ENCODE measurements at places on chromosomes 5 and 9. TPM values are rescaled to one million over a fixed set of nuclear protein-coding genes. Genes with fewer than 3 reads are reported as not detected.
A peak's percentile ranks its signal among the peaks of the same experiment; 100 is the strongest.

OBP2B gene
- not detected for total RNA-seq

ARL14EPL gene
- not detected for total RNA-seq

PLGRKT gene
- 54.4 TPM for total RNA-seq

BHMT gene
- not detected for total RNA-seq

CEL gene
- total RNA-seq, result 2.0 TPM

STC2 gene
- total RNA-seq, result 41.0 TPM

CLTB gene
- 71.5 TPM for total RNA-seq

NUTM2G gene
- total RNA-seq, result not detected

DNA sequence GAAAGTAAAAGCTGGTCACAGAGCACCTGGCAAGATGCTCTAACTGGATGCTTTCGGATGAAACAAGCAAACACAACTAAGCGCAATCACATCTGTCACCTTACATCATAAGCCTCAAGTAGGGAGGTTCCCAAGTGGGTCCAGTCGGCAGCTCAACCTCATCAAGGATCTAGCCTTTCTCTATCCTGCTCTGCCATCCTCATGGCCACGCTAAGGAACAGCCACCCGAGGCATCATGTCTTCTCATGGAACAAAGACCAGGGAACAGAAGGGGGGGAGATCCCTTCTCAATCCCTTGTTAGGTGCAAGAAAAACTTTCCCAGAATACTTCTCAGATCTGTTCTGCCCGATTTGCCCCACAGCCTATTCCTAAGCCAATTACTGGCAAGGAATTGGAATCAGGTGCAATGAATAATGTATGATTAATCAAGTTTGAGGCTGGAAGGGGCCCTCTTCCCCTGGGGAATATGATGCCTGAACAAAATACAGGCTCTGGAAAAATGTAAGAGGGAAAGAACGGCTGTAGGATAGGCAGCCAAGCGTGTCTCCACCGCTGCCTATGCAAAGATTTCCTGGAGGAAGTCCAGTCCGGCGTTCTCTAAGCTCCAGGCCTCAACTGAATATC, 1.3 kb upstream of the HABP4 start:
- no peak for DNase-seq

- no peak for DNase-seq
These were observed 180.9 kb downstream of the CD180 start for GRCh38 chr5:67015541-67016191.

- no peak for DNase-seq
These were observed 126.0 kb downstream of the EGFLAM start for GRCh38 chr5:38384396-38384795.

DNA sequence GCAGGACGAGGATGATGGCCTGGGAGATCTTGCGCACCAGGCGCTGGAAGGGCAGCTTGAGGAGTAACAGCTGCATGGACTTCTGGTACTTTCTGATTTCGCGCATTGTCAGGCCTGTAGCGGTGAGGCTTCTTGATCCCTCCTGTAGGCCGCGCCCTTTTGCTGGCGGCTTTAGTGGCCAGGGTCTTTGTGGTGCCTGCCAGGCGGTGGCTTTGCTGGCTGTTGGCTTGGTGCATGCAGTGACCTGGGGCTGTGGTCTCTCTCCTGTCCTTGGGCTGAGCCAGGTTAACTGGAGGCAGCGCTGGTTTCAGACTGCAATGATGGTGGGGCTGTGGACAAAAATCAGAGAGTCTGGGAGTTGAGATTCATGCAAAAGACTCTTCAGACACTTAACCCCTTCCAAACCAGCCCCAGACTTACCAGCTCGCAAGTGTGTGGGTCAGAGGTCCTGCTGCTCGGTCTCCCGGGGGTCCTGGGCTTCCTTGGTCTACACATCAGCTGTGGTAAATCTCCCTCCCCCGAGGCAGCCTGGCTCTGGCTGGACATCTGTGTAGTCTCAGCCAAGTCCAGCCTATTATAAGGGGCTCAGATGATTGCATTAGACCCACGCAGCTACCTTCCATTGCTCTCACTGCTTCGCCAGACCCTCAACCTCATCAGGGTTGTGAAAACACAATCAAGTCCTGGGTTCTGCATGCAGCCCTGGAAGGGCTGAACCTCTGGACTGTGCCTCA, 4.8 kb downstream of the TAF11L12 start:
- DNase-seq, result no peak

DNA sequence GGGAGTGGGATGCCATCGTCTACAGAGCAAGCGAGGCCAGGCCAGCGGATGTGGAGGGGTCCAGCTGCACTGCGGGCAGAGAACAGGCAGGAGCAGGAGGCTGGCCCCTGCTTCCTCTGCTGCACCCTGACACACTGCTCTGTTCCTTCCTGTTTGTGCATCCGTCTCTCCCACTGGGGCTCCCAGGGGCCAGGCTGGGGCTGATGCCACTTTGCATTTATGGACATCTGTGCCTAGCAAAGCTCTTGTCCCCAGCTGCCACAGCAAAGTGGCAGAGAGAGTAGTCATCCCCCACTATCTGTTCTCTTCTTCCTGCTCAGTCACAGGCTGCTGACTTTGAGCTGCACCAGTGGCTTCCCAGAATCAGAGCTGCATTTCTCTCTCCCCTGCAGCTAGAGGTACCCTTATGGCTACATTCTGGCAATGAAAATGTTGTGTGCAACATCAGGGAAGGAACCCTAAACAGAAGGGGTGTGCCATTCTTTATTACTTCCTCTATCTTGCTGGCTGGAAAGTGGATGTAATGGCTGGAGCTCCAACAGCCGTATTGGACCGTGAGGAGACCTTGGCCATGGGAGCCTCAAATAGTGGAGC, 4.2 kb upstream of the NINJ1 start:
- DNase-seq, result peak; percentile 57

DNA sequence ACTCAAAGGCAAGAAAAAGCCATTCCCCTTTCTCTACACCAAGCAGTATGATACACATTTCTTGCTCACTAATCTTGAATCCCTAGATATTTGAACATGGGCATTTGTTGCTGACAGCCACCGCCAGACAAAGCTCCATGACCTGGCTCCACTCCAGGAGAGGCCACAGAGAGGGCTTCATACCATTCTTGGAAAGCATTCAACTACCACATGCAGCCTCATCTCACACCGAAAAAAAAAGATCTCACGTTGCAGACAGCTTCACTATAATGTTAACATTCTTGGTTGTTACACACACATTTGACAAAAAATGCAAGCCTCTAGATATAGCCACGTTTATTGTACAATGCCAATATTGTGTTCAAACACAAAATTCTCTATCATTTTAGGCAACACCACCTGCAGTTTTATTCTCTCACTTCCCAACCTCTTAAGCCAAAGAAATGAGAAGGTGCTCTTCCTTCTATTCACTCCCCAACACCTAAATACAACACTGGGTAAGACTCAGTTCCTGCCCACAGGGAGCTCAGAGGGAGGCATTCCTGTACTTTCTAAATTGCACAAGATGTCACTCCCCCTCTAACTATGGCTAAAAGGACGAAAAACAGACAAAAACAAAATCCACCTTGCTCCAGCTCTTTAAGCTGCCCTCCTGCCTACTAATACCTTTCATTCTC, 222.4 kb downstream of the TSSK1B start:
- DNase-seq, result no peak

GRCh38 chr5:166781737-166782136, 1509.7 kb upstream of the WWC1 start:
- no peak for DNase-seq

- no peak for DNase-seq
These were observed 41.0 kb downstream of the PCDHGC5 start for GRCh38 chr5:141529873-141530272.

DNA sequence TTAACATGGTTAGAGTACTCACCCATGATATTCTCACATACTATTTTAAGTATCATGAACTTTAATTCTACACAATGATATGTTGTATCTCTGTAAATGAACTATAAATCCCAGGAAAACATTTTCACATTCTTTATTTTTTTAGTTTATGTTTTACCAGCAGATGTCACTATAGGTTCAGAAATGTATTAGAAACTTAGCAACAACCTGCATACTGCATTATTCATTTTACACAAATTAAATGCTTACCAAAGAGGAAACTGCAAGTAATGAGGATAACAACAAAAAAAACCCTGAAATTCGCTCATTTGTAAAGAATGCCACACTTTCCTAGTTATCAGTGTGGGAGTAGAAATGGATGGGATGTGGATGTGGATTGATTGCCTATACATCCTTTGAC, 217.5 kb upstream of the OTULINL start:
- DNase-seq, result no peak

DNA sequence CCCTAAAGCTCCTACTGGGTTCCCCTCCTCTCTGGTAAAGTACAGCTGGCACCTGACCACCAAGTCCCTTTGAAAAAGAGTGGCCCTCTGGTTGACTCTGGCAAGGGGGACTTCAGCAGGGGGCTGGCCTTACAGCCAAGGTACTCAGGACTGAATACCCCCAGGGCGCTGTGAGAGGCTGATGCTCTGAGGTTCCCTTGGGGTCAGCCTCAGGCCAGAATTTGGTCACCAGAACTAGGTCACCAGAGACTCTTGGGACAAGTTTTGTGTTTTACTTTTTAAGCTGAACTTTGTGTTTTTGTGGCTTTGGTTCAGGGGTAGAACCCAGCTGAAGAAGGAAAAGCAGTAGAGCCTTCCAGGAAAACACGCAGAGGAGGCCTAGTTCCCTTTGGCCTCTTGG, 23.3 kb upstream of the SMU1 start:
- DNase-seq, result no peak

DNA sequence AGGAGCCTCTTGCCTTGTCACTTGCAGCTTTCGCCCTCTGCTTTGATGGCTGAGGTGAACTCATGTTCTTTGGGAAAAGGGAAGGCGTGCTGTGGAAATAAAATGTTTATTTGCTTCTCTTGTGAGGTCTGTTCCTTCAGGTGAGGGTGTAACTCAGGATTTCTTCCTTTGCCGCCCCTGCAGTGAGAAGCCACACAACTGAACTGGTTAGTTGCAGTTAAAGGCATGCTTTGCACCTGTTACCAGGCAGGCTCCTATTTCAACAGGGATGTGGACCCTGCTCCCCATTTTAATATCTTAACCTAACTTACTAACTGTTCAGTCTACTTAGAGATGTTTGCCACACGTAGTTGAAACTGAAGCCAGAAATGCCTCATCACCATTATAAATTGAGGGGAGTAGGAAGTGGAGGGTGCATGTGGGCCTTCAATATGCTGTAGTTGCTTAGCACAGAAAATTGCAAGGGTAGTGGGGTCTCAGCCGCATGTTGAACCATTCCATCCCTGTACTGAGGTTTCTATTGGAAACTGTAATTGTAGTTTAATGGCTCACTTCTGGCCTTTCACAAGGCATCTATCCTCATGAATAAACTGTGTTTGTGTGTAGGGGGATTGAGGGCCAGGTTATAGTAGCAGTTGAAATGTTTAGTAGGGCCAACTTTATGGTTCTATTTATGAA, 7.9 kb downstream of the RACK1 start:
- no peak for DNase-seq

- no peak for DNase-seq
These were observed 133.7 kb downstream of the DMAC1 start for GRCh38 chr9:7665874-7666273.

DNA sequence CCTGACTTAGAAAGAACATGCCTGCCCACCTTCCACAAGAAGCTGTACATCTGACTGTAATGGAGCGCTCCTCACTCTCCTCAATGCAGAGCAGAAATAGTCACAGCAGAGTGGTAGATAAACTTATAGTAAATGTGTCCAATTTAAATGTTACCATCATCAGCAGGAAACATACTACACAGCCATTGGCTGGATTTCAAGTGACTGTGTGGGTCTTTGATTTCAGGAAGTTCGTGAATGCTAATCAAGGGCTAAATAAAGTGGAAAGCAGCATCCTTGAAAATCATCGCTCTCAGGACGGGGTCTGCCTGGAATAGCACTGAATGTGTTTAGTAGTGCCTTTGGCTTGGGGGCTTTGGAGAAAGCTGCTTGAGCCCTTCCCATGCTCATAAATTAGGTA, 32.4 kb upstream of the CRHBP start:
- DNase-seq, result no peak

DNA sequence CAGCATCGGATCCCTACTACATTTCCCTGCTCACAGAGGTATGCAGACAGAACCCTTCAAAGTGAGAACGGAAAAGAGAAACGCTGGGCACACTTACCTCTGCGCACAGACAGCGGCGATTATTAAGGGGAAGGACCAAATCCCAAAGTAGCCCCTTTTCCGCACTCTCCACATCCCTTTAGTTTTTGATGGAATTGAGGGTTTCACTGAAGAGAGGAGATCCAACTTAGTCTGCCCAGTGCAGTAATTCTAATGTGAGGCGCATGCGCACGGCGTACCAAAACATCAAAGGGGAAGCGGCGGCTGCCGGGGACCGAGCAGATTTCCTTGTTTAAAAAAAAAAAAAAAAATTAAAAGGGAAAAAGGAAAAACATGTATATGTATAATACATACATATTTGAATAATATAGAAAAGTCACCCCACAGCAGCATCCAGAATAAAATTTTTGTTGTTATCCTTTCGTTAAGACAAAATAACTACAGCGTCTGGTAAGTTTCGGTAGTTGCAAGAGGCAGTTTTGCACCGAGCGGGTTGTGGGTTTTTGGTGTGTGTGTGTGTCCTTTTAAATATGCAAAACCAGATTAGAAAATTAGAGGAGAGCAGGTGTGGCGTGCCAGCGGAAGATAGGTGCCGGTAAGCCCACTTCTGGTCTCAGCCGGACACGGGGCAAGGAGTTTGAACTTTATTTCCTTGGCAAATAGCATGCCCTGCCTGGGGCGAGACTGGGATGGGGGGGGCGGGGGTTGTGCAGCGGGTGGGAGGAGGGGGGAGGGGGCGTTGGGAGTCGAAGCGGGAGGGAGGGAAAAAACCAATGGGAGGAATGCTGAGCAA, at the start of gene GABRB2:
GABRB2 (minus strand) TSS at position 256 of the 832 bp plus-strand sequence; CDS start at position 174, 82 bp downstream.
- DNase-seq, result peak; percentile 79

DNA sequence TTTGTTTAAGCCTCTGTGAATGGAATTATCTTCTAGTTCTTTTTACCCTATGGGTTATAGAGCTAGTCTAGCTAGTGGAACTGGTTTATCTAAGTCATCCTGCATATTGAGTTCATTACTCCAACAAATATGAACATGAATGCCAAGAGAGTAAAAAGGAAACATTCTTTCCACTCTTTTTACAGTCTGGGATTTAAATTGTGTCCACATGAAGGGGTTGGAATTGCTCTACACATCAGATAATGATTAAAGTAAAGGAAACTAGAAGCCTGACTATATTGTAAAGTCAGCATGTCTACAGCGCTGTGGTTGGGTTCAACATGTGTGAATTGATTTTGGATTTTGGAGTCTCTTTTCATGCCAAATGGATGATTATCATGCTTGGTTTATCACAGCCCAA, 173.1 kb downstream of the CCDC171 start:
- DNase-seq, result no peak

DNA sequence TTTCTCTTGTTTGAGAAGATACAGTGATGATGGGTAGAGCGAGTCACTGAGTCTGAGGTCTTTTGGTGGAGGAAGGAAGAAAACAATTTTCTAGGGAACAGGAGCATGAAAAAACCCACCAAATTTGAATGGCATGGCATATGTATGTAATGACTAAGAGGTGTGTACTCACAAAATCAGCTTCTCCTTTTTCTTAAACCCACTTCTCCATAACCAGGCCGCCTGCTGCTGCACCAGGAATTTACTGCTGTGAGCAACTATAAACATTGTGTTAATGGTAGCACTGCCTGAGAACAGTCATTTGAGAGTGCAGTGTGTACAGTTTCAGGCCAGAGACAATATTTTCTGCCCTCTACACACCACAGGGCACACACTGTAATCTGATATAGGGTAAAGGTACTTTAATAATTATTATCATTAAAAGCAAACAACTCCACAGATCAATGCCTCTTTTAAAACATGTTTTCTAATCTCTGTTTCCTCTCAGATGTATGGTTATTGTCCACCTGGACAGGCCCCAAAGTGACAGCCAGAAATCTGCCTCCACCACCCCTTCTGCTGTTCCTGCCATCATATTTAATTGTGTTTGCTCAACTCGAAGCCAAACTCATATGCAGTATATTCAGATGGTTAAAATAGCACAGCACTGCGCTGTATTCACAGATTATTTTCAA, 241.6 kb downstream of the KIAA0825 start:
- DNase-seq, result no peak

Data from activated CD4-positive, alpha-beta T cell treated with anti-CD3 and anti-CD28 coated beads, Interleukin-2, amount 10 ng/mL, durations not matched to agents 24 days and 14 days (primary cell).